ENCODE measurements at places on chromosomes 16 and 17. TPM values are rescaled to one million over a fixed set of nuclear protein-coding genes. Genes with fewer than 3 reads are reported as not detected.

GRCh38 chr16:30526137-30526822 is at the start of gene ZNF768:
Gene ZNF768, minus strand, starts transcription at chr16:30526566. Its CDS starts 153 bp downstream, at chr16:30526413.
- DNase-seq: no peak

GRCh38 chr17:35183332-35183731 is 10.9 kb downstream of the SLC35G3 start:
- DNase-seq: no peak

DNA sequence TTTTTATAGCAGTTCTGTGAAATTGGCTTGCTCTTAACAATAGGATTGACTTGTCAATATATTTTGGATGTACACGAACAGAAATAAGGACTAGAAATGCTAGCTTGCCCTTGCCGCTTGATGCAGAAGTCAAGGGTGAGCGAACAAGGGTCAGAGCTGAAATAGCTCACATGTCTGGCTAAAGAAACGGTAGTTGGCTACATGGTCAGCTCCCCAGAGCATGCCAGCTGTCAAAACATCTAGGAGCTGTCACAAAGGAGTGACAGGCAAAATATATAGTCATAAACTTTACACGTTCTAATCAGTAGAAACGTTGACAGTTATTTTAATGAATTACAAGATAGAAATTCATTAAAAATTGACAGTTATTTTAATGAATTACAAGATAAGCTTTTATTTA is 2.9 kb upstream of the MEIOB start:
- DNase-seq: no peak

CDC42EP4 gene
- 0.78 TPM for total RNA-seq

GRCh38 chr16:56709443-56710040 is 20.4 kb upstream of the NUP93 start:
- no peak for DNase-seq

GRCh38 chr17:5325851-5326250 is 43.8 kb downstream of the RABEP1 start:
- DNase-seq: no peak

- no peak for DNase-seq
Measured at GRCh38 chr17:73785496-73785895, 141.3 kb upstream of the SDK2 start.

HOXB7 gene
- total RNA-seq: 0.51 TPM

DNA sequence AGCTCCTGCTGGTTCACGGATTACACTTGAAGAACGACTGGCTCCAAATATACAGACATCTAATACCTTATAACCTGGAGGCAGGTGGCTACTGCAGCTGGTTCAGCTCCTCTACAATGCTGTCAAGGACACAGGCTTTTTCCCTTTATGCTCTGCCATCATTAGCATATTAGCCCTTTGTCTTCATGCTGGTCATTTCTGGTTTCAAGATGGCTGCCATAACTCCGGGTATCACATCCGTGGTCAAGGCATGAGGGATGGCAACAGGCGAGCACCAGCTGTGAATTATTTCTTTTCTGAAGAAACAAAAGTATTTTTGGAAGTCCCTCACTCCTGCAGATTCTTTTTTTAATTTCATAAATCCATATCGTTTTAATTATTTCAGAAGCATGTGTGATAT is 124.3 kb upstream of the MED13 start:
- DNase-seq: no peak

- no peak for DNase-seq
Measured at GRCh38 chr17:82888583-82889495, 49.0 kb upstream of the ZNF750 start.

DNA sequence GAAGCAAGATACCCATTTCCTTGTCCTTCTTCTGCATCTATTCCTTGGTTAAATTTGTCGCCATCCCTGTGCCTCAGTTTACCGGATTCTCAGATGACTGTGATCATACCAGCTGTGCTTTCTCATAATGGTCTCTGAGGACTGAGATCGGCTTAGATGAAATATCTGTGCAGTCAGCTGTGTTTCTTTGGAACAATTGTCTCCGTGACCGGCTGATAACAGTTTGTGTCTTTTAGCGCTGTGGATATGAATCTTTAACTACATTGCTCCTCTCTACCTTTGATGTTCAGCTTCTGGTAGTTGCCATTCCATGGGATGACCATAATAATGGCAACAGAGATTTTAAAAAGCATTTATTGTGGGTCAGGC is 473 bp downstream of the FTO start:
- DNase-seq: no peak

GRCh38 chr17:17098551-17099179 is 56.4 kb downstream of the MPRIP start:
- DNase-seq: no peak

DNA sequence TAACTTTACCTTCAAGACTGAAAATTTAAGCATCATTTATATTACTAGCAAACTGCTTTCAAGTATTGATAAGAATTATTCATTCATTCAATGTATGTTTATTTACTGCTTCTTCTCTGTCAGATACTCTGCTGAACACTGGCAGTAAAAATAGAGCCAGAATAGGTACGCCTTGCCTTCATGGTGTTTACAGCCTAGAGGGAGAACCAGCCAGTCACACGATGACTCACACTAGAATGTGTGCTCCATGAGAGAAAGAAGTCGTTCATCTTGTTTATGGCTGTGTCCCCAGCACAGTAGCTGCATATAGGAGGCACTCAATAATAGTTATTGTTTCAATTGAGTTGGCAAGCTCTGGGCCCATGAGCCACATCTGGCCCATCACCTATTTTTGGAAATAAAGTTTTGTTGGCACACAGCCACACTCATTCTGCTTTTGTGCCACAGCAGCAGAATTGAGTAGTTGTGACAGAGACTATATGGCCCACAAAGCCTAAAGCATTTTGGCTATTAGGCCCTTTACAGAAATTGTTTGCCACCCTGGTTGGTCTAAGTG is 84.2 kb downstream of the TMC6 start:
- DNase-seq: no peak

GRCh38 chr17:28570716-28571360 is 486 bp downstream of the PIGS start:
- peak; percentile 45 for DNase-seq

PRAC1 gene
- total RNA-seq: not detected

DNA sequence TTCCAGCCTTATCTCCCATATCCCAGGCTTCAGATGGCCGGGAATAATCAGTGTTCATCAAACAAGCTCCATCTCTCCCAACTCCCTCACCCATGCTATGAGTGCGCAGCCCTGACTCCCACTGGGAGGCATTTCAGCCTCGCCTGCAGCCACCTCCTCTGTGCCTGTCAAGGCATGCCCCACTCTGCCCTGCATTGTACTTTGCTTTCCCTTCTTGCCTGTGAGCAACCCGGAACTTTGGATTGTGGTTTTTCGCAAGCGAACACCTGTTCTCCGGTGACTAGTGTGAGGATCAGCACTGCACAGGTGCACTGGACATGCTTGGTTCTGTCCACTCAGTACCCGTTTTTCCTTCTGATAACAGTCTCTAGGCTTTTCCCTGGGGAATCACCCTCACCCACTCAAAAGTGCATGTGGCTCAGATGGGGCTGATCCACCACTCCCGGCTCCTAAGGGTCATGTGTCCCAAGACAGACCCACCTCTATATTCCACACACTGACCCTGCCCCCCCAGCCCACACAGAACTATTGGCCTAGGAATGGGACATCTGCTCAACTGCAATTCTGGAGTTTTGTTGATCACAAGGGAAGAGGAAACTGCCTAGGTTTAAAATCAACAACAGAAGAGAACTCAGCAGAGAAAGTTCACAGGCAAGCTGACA is 9.1 kb downstream of the CHST6 start:
- no peak for DNase-seq

- DNase-seq: no peak
Measured at GRCh38 chr17:60652454-60653247, 25.0 kb upstream of the BCAS3 start.

DNA sequence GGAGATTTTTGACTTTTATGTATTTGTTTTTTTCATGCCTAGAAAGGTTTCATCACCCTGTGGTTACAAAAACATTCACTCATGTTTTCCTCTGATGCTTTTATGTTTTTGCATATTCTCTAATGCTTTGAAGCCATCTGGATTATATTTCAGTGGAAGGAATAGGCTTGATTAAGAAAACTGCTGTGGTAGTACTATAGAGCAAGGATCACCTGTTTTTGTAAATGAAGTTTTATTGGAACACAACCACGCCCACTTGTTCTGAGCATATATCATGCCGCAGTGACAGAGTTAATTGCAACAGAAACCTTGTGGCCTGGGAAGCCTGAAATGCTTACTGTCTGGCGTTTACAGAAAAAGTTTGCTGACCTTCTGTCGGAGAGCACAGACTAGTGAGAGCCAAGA is 11.5 kb downstream of the COX10 start:
- DNase-seq: no peak

GRCh38 chr17:9331279-9332131 is 244.1 kb downstream of the STX8 start:
- no peak for DNase-seq

GRCh38 chr17:64125937-64126336 is 4.0 kb downstream of the ERN1 start:
- no peak for DNase-seq

HOXB6 gene
- 0.99 TPM for total RNA-seq

SLC16A6 gene
- total RNA-seq: 3.8 TPM

- DNase-seq: no peak
Measured at GRCh38 chr17:19260958-19261357, 23.8 kb downstream of the EPN2 start.

- no peak for DNase-seq
Measured at GRCh38 chr17:79466562-79467350, 144.1 kb downstream of the RBFOX3 start.

DNA sequence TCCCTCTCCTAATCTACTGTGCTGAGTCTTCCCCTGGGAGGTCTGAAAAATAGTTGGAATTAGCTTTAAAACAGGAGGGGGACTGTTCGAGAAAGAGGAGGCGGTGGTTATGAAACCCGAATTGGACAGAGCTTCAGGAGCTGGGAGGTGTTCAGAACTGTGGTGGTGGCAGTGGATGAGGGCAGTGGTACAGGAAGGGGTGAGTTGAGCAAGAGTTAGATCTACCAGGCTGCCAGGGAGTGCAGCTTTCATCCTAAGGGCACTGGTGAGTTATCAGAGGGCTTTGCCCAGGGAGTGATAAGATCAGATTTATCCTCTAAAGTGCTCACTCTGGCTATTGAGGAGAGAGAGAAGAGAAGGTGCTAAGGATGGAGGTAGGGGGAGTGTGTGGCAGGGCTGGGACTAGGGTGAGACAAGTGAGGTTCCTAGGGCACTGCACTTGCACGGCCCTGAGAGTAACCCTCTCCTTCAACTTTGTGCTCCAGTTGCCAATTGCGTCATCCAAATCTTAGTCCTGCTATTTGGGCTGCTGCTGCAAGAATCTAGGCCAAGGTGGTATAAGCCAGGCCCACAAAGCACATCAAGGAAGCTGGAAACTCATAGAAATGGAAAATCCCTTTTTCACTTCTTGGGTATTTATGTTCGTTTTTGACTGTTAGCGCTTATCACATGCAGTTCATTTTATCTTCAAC is 540.3 kb downstream of the XYLT1 start:
- DNase-seq: no peak

NSRP1 gene
- total RNA-seq: 32.4 TPM

ACSF3 gene
- 39.0 TPM for total RNA-seq

All from activated T-helper 1 cell treated with anti-CD3 and anti-CD28 coated beads, Interleukin-12 subunit alpha, Interleukin-12 subunit beta, Interleukin-2, Interleukin-4 antibody, amounts not matched to agents 30 ng/mL and 10 ng/mL and 1 ng/mL, durations not matched to agents 14 hours and 24 hours and 36 hours (primary cell).